ENCODE measurements at places on chromosomes 4 and X.

DNA sequence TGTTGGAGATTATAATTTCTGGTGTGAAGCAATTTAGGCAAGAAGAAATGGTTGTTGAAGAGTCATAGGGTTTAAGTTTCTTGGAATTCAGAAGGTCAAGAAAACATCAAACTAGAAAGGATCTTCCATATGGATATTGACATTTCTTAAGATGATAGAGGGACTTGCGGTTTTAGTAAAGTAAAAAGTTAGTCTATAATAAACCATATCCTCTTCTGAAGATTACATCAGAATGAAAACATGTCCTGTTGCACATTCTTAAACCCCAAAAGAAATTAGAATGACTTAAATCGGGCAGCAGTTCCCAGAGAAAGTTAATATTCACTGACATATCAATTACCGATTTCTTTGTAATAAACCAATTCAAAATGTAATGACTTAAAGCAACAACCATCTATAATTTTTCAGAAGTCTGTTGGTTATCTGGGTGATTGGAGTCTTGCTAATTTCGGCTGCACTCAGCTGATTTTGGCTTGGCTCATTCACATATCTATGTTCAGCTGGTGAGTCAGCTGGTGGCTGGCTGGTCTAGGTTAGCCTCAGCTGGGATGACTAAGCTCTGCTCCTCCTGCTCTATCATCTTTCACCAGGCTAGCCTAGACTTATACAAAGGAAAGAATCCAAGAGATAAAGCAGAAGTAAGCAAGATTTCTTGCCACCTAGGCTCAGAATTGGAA lies 24.4 kb upstream of the DYNLT3 start:
- DNase-seq: no peak

DNA sequence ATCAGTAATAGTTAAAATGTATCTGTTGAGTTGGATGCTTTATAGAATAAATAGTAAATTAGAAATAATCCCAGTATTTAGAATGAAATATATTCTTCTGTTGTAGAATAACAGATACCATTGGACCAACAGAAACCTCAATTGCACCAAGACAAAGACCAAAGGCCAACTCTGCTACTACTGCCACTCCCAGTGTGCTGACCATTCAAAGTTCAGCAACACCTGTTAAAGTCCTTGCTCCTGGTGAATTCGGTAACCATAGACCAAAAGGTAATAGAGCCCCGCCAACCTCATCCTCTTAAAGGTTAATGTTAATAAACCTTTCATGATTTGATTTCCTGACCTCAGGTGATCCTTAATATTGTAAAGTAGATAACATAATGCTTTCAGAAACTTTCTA lies 73.8 kb downstream of the PAQR3 start:
- no peak for DNase-seq

DNA sequence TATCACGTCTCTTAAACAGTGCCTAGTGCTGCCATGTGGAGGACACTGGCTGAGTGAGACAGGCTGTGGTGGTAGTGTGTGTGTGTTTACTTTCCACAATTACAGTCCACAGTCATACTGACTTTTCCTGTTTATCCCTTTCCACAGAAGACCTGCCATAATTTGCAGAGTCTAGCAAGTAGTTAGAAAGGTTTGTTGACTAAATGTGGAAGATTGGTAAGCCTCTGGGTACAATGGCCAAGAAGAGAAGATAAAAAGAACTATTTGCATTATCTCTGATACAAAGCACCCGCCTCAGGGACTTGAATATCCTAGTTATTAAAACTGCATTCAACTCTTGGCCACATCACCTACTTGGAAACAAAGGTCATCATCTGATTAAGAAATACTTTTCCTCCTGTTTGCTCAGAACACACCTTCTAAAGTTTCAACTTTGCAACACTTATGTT lies 89.1 kb downstream of the FAM13A start:
- no peak for DNase-seq

DNA sequence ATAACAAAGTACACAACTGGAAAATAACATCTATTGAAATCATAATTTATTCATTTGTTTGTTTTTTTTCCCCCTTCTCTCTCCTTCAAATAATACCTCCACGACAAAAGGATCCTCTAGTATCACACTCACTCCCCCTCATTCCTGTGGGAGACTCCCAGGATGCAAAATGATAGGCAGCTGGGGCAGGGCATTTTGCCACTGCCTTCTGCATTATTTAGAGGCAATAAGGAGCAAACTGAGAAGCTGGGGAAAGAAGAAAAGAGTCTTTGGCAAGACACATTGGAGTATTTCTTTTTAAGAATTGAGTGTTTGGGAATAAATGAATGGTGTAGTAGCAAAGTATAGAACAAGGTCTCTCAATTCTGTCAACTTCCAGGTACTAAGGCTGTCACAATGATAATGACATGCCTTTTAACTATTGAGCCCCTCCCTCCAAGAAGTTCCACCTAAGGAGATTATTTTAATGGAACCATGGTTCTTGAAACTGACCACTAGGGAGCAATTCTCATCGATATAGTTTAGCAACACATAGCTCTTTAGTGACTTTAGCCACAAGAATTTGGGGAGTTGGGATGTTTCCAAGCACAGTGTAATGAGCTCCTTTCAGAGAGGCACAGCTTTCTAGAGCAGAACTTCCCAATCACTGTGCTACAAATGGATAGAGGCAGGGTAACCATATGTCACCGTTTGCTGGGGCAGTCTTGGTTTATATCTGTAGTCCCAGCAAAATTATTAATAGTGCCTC lies 303.3 kb downstream of the FRMPD4 start:
- DNase-seq: no peak

DNA sequence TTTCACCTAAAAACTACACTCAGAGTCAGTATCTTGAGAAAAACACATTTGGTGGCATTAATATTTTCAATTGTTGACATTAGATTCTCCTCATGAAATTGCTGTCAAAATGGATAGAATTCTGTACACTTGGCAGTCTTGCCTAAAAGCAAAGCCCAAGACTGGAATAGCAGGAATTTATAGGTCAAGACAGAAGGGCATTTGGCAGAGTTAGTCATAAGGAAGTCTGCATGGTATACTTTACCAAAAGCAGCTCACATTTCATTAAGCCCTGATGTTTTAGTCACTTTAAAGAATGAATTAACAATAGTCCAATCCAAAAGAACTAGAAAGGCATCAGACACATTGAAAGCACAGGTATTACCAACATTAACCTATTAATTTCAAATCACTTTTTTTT lies 7.1 kb downstream of the CCDC160 start:
- DNase-seq: no peak

DNA sequence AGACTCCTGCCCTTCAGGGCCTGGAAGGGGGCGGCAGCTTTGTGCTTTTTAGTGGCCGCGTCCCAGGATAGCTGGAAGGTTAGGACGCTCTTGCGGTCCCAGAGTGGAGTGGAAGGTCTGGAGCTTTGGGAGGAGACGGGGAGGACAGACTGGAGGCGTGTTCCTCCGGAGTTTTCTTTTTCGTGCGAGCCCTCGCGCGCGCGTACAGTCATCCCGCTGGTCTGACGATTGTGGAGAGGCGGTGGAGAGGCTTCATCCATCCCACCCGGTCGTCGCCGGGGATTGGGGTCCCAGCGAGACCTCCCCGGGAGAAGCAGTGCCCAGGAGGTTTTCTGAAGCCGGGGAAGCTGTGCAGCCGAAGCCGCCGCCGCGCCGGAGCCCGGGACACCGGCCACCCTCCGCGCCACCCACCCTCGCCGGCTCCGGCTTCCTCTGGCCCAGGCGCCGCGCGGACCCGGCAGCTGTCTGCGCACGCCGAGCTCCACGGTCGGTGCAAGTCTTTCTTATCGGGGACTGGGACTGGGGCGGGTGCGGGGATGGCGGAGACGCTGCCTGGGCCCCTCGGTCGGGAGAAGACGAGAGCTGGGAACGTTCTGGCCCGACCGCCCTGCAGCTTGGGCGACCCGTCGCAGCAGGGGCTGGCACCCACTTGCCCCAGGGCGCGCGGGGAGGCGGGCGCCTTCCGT lies at the start of gene EDNRA:
Gene EDNRA, plus strand, starts transcription at position 207 of the 686 bp plus-strand sequence. CDS start 4,585 bp downstream, outside the sequence.
- no peak for DNase-seq

DNA sequence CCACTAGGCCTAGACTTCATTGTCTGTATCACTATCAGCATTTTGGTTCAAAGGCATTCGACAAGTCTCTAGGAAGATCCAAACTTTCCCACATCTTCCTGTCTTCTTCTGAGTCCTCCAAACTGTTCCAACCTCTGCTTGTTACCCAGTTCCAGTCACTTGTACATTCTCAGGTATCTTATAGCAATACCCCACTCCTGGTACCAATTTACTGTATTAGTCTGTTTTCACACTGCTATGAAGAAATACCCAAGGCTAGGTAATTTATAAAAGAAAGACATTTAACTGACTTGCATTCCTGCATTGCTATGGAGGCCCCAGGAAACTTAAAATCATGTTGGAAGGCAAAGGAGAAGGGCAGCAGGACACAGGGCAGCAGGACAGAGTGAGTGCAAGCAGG lies 293.9 kb downstream of the ARAP2 start:
- DNase-seq: no peak

DNA sequence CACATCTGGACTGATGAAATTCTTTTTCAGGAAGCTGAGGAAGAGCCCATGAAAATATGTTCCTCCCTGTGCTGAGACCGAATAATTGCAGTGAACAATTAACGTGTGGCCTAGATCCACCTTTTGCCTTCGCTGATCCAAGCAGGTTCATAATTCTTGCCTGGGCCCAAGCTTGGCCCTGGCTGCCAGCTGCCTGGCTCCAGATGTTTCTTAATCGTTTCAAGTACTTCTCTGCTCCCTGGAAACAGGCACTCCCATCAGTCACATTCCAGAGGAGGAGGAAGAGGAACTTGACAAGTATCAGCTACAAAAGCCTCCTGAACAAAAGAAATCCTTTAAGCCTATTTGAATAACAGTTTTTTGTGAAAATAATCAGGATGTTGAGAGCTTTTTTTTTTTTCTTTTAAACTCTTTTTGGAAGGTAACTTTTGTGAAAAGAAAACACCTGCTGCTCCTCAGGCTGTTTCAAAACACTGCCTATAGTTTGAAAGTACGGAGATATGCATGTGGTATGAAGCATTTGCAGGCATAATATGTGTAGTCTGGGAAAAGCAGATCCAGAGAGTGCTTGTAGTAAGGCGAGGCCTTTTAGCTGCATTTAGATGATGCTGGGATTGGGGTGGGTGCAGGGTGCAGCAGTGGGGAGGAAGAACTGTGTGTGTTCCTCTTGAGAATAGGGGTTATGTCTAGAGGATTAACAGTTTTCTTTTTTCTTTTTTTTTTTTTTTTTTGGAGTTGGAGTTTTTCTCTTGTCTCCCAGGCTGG lies 154.4 kb downstream of the PTTG2 start:
- no peak for DNase-seq

- DNase-seq: no peak
Observed at GRCh38 chr4:146590801-146591200, 47.9 kb upstream of the POU4F2 start.

DNA sequence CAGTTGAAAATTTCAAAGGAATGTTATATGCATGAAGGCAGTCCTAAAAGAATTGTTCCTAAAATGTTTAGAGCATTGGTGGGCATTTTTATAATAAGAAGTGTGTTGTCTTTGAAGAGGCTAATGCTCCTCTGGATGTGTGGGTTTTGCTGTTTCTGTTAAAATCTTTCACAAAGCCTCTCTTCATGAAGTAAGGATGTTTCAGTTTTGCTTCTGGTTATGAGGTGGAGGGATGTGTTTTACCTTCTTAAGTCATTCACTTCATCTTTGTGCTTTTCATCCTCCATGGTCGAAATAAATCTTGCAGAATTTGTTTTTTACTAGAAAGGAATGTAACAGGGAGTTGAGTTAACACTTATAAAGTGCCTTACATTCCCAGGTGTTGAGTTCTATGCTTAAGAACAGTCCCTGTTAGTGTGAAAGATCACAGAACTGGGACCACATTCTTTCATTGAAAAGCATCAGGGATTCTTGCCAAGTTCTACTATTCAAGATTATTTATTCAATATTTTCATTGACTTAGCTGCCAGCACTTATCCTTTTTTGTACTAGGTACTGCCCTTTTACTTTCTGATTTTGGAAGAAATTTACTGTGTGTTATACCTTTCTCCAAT lies 21.1 kb downstream of the FHIP1A start:
- DNase-seq: no peak

GRCh38 chr4:26884026-26884425 lies 23.4 kb downstream of the STIM2 start:
- no peak for DNase-seq

- no peak for DNase-seq
Observed at GRCh38 chr4:123826896-123827295, 430.3 kb downstream of the SPRY1 start.

Measured in globus pallidus (tissue), 1 donor.